ENCODE measurements at places on chromosomes 5 and 9.
A peak's percentile ranks its signal among the peaks of the same experiment; 100 is the strongest.

DNA sequence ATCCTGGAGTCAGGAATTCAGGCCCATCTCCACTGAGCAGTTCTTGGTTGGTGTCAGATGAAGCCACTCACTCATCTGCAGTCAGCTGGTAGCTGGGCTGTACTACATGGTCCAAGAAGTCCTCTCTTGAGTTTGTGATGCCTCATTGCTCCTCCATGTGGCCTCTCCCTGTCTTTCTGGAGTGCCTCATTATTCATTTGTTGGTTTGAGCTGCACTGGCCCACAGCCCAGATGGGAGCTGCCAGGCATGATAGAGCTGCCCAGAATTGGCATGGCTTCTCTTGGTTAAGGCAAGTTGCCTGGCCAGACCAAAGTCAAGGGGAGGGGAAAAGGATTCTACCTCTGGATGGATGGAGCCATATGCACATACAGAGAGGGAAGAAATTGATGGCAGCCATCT lies 8.0 kb downstream of the PTCD2 start:
- no peak for DNase-seq

- no peak for DNase-seq
Measured at GRCh38 chr5:122156724-122157325, 27.5 kb downstream of the ZNF474 start.

GRCh38 chr9:107594908-107595530 lies 105.5 kb upstream of the KLF4 start:
- no peak for DNase-seq

DNA sequence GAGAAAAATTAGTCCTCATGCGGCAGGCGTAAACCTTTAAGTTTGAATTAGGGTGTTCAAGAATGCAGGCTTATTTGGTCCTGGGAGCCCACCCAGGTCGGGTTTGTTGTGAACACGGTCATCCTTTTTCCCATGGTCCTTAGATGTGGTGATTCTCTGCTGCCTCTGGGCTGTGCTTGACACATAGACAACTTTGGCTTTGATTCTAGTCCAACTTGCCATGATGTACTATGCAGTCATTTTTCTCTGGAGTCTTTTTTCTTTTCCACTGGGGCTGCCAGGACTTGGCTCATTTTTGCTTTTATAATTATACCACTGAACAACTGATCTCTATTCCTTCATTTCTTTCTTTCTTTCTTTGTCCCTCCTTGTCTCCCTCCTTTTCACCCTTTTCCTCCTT lies 218.6 kb downstream of the SREK1 start:
- no peak for DNase-seq

DNA sequence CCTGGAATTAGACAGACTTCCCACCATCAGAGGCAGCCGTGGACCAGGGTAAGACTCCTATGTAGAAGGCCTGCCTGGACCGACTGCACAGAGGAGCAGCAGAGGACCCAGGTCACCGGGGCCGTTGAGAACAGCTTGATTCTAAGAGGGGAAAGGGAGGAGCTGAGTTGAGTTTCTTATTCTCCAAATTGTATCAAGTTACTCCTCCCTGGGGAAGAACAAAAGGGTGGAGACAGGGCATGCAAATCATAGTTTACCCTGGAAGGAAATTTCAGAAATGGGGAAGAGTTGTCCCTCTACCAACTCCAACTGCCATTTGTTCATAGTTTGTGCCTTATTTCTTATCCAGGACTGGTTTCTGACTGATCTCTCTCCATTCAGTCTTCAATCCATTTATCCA lies 20.9 kb upstream of the SLC31A2 start:
- no peak for DNase-seq

DNA sequence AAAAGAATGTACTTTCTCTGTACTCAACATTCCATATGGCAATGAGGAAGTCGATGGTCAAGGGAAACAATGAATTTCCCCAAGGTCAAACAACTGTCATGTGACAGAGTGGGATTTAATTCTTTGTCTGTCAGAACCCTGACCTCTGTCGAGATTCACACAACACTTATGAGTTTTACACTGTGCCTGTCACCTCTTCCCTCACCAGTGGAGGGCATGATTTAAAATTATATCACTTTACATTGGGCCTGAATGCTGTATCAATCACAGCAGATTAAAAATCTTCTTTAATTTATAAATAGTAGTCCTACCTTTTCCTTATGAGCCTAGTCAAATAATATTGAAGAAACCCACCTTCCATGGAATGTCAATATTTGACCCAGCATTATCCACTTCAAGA lies 276.7 kb downstream of the CDH10 start:
- DNase-seq, result no peak

- no peak for DNase-seq
Measured at GRCh38 chr9:134963546-134963945, 45.8 kb upstream of the FCN1 start.

GRCh38 chr5:85671223-85671970 lies 946.3 kb upstream of the COX7C start:
- DNase-seq, result no peak

DNA sequence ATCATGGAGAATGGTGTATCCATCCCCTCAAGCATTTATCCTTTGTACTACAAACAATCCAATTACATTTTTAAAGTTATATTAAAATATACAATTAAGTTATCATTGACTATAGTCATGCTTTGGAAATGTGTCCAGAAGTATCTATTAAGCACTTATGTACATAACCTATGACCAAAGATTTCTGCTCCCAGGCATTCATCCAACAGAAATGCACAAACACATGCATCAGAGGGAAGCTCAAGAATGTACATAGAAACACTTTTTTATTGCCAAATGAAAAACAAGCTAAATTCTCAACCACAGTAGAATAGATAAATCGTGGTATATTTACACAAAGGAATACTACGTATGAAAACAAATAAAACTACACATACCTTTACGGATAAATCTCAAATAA lies 700.5 kb upstream of the ZNF608 start:
- DNase-seq, result no peak

GRCh38 chr5:403995-404394 lies 39.0 kb upstream of the EXOC3 start:
- no peak for DNase-seq

DNA sequence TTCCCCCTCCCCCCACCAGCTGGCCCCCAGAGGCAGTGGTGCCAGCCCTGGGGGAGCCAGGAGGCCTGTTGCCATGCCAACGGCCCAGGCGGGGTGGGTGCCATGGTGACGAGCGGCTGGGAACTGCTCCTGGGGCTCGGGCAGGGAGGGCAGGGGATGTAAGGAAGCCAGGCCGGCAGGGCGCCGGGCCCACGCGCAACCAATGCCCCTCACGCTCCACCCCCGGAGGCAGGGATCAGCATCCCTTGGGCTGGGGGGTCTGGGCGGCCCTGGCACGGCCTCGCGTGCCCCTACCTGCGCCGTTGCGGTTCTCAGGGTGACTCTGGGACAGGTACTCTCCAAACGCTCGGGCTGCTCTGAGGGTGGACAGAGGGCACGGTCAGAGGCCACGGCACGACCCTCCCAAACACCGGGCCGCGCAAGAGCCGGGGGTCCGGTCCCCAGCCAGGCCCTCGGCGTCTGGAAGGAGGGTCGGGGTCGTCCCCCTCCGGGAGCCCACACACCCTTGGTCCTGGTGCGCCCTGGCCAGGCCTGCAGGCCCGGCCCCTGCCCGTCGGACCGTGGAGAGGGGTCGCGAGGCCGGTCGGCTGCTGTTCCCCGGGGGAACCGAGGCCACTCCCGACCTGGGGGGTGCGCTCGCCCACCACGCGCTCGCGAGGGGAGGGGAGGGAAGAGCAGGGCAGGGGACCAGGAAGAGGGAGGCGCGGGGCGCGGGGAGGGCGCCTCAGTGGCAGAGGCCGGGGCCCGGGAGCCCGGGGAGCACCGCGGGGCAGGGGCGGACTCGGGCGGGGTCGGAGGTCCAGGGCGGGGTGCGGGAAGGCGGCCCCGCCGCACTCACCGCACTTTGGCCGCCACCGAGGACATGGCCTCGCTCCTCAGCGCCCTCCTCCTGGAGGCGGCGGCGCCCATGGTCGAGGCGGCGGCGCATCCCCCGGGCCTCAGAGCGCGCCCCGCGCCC lies 661 bp downstream of the NSMF start:
- DNase-seq, result no peak

- peak; percentile 78 for DNase-seq
Measured at GRCh38 chr5:140157032-140157781, 17.8 kb upstream of the CYSTM1 start.

DNA sequence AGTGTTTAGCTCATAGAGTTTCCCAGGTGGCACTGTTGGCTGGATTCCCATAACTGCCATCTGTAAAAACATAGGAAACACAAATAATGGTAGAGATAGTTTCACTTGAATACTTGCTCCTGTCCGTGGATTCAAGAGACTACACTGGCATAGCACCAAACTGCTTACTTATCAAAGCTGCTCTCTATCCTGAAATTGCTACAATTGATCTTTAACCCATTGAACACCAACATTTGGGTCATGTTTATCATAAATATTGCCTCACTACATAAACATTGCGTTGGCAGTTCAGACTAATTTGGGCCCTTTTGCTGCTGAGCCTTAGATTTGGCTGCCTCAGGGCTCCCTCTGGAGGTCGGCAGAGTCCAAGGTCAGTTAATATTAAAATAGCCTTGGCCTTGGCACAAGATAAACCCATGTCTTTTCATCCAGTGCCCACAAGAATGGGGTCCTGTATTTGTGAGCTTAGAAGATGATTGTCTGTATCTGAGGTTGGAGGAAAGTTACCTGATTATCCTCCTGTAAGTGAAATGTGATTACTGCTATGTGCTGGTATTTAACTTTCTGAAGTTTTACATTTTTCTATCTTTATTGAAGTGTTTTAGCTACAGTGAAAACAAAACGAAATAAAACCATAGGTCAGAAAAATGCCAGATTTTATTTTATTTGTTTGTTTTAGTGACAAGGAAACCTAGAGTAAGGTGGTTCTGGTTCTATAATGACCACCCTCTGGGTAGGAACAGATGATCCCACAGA lies 4.0 kb upstream of the RANBP3L start:
- DNase-seq, result no peak

GRCh38 chr5:2750758-2751464 lies 566 bp downstream of the IRX2 start:
- no peak for DNase-seq

DNA sequence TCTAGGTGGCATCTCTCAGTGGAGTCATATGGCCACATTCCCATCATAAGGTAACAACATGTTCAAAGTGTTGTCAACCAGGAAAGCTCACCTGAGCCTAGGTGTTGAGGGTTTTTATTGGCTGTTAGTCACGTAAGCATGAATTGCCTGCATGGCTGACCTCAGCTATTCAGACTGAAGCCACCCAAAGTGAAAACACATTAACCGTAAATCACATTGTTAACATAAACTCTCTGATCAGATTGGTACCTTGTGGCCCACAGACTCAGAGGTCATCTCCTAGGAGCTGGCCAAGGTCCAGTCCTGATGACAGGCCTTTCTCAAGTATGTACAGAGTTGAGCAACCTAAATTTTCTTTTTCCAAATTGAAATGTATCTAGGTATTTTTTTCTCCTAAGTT lies 26.7 kb downstream of the SRFBP1 start:
- no peak for DNase-seq

GRCh38 chr5:83846624-83847350 lies 126.1 kb upstream of the HAPLN1 start:
- DNase-seq, result no peak

DNA sequence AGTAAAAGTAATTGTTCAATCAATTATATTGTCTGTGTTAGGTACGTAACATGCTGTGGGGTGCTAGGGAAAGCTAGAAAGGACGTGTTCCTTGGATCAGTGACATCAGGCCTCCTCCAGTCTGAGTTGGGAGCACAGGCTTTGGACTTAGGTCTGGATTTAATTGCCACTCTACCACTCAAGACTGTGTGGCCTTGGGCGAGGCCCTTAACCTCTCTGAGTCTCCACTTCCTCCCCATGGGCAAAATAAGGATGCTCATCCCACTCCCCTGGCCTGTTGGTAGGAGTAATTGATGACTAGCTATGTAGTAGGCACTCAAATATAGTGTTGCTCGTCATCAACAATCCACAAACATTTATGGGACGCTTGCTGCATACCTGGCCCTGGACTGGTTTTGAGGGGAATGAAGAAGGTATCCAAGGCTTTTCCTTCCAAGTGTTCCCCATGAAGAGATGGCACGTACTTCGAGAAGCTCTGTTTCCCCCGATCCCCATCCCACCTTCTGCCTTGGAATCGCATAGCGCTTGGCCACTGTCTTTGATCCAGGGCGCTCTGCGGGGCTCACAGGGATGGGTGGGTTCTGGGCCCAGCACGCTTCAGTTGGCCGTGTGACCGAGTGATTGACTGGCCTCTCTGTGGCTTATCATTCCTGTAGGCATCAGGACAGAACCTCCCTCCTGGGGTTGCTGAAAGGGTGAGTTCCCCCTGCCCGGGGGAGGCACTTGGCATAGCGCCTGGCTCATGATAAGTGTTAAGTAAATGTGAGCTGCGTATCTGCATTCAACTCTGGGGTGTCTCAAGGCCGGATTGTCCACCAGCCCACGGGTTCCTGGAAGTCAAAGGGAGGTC lies 8.1 kb downstream of the FGF18 start:
- no peak for DNase-seq

DNA sequence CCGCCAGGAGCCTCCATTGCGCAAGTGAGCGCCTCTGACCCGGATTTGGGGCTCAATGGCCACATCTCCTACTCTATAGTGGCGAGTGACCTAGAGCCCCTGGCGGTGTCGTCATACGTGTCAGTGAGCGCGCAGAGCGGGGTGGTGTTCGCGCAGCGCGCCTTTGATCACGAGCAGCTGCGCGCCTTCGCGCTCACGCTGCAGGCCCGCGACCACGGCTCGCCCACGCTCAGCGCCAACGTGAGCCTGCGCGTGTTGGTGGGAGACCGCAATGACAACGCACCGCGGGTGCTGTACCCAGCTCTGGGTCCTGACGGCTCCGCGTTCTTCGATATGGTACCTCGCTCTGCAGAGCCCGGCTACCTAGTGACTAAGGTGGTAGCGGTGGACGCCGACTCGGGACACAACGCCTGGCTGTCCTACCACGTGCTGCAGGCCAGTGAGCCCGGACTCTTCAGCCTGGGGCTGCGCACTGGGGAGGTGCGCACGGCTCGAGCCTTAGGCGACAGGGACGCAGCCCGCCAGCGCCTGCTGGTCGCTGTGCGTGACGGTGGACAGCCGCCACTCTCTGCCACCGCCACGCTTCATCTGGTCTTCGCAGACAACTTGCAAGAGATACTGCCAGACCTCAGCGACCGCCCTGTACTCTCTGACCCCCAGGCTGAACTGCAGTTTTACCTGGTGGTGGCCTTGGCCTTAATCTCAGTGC lies 1.9 kb downstream of the PCDHGB6 start:
- DNase-seq, result no peak

GRCh38 chr9:20477940-20478620 lies 144.2 kb downstream of the MLLT3 start:
- DNase-seq, result no peak

GRCh38 chr9:113533335-113534225 lies 70.1 kb downstream of the RGS3 start:
- DNase-seq, result no peak

Measured in activated T-helper 1 cell treated with anti-CD3 and anti-CD28 coated beads, Interleukin-2, amount 50 U/mL, for 16 hours (primary cell).